ENCODE measurements at places on chromosomes 4 and X.

DNA sequence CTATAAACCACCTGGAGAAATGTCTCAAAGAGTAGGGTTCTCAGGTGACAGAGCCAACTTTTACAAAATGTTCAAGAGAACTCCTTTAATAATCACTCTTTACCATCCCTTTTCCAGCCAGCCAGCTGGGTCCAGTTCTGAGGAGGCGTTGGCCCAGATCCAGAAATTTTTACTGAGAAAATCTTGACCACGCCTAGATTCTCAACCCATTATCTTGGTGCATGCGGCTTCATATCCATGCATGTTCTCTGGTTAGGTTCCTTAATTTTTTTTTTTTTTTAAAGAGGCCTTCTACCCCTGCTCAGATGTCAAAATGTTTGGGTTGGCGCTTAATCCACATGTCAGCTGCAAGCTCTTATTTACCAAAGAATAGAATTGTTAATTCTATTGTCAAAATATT, 12.0 kb upstream of the MAP7D2 start:
- DNase-seq: no peak

DNA sequence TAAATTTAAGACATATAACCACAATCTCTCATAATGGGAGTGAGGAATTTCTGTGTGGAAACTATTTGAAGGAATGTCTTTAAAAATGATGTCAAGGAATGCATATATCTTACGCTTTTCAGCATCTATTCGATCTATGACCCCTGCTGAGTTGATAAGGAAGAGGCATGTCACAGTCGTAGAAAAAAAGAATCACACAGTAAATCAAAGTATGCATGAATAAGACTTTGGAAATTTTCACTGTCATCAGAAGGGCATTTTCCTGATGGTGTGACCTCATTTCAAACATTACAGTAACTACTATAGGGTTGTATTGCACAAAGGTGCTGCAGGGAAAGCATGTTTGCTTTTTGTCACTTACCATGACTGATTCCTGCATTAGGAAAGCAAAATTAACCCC, 41.5 kb downstream of the REELD1 start:
- no peak for DNase-seq

- DNase-seq: no peak
These were observed 183.6 kb downstream of the MGST2 start for GRCh38 chr4:139849219-139849618.

DNA sequence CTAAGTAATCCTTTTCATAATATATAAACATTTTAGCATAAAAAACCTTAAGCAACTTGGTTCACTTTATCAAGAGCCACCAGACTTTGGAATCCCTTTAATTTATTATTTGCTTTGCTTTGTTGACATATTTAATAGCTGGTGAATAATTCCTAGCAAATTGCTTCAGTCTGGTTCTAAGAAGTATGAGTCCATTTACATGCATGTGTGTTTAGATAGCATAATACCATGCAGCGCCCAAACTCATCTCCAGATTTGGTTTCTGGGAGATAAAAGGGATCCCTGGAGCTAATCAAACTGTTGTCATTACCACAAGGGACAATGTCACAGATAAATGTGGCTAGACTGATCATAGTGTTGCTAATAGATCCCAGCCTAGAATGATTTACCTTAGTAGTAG, 111.8 kb downstream of the TMEM144 start:
- no peak for DNase-seq

DNA sequence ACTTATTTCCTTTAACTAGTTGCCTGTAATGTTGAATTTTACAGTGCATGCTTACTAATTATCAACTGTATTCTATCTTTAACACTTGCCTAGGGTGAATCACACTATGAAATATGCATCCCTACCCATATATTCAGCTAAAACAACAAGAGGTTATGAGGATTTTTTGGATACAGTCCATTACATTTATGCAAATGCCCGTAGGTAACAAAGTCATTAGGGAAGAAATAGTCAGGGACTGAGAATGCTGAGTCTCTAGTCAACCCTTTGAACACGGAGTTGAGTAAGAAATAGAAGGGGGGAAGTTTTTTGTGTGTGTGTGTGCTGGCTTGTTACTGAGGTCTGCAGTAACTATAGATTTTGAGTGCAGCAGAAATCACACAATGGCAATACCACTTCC, 26.1 kb upstream of the CBLL2 start:
- DNase-seq: no peak

All from central memory CD4-positive, alpha-beta T cell (primary cell).